Fibroblast of skin of right biceps (primary cell): ENCODE measurements at places on chromosomes 16 and 17.
A peak's percentile ranks its signal among the peaks of the same experiment; 100 is the strongest.

- DNase-seq = no peak
These were observed at the start of gene TMIGD1 for GRCh38 chr17:30333503-30334360. TSS of gene TMIGD1 (minus strand) at chr17:30334057. CDS start at chr17:30332133, 1,924 bp downstream.

- DNase-seq = no peak
These were observed 12.7 kb upstream of the IGFBP4 start for GRCh38 chr17:40430272-40431230.

GRCh38 chr16:5449901-5450300 is 352.3 kb upstream of the EEF2KMT start:
- DNase-seq = no peak

DNA sequence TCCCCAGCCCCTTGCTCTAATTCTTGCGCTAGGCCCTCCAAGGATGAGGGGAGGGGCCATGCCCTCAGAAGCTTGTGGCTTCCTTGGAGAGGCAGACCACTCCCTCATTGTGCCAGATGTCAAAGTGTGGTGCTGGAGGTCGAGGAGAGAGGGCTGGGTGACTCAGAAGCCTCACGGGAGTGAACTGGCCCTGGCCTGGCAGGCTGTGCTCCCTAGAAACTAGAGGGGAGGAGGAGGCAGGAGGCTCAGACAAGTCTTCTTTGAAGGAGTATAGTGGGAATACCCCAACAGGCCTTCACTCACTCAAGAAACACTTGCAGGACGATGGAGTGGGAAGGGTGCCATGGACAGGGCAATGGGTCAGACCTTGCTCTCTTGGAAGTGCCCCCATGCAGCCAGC is 18.5 kb downstream of the ANKRD40 start:
- DNase-seq = peak; percentile 35

DNA sequence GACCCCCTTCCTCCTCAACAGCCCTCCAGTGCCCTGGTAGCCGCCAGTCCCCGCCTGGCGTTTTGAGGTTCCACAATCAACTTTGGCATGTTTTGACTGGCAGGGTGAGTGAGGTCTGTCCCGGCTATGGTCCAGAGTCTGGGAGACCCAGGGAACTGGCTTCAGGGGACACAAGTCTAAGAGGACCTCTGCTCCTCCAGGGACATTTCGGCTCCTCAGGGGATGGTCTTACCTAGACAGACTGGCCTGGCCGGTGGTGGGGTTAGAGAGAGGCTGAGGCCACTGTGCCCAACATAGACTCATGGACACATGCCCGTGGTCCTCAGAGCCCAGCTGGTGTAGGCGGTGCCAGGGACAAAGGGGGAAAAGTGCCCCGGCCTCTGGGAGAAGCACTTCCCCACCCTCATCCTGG is 2.2 kb downstream of the TMC8 start:
- no peak for DNase-seq

- DNase-seq = no peak
These were observed 5.2 kb upstream of the PKMYT1 start for GRCh38 chr16:2985462-2985861.

DNA sequence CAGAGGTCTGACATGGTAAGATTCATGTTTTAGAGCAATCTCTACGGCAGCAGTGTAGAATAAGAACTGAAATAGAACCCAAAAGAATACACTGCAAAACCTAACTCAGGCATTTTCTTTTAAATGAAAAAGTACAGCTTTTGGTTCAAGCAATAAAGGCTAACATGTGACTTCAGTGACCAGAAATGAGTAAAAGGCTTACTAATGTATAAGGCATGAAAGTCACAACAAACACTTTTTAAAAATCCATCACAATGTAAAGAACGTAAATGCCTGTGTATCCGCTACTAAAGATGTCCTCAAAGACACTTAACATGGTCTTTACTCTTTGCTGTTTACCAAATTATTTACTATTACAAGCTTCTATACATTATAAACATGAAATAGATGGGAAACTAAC is 16.6 kb downstream of the KIAA0753 start:
- DNase-seq = peak; percentile 3

- DNase-seq = no peak
These were observed 59.6 kb upstream of the CIBAR2 start for GRCh38 chr16:85171759-85172454.

- peak; percentile 56 for DNase-seq
These were observed 20.2 kb upstream of the GSE1 start for GRCh38 chr16:85592700-85593493.

- peak; percentile 53 for DNase-seq
These were observed 77.0 kb downstream of the MRC2 start for GRCh38 chr17:62704381-62704971.

DNA sequence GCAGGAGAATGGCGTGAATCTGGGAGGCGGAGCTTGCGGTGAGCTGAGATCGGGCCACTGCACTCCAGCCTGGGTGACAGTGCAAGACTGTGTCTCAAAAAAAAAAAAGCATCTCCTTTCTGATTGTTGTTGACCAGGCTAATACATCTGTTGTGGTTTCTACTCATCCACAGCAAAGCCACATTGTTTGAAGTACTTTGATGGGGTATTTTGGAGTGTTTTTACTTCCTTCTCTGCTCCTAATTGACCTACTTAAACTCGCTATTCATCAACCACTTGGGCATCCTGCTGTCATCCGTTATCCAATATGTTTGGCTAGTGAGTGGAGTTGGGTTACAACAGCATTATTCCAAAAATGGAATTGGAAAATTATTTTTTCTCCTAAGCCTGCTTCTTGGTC is 3.5 kb upstream of the CDC27 start:
- DNase-seq = peak; percentile 28

DNA sequence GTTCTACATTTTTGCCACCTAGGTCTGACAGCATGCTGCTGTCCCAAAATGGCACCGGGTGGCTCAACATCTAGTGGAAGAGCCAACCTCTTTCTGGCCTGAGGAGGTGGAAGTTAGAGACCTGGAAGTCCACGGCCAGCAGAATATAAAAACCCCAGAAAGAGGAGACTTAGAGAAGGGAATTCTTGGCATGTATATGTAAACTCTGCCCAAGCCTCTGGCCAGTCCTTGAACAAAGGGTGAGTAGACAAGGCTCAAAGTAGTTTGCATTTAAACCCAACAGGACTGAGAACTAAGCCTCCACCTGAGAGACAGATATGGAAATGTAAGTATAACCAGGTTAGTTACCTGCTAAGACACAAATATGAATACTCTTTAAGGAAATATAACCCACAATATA is 210.3 kb downstream of the GRIN2A start:
- no peak for DNase-seq

GRCh38 chr16:9264067-9264466 is 172.6 kb downstream of the HAPSTR1 start:
- no peak for DNase-seq

GRCh38 chr16:74726716-74727115 is 26.1 kb upstream of the MLKL start:
- no peak for DNase-seq

GRCh38 chr17:57515662-57516211 is 229.4 kb downstream of the CCDC182 start:
- DNase-seq = no peak

DNA sequence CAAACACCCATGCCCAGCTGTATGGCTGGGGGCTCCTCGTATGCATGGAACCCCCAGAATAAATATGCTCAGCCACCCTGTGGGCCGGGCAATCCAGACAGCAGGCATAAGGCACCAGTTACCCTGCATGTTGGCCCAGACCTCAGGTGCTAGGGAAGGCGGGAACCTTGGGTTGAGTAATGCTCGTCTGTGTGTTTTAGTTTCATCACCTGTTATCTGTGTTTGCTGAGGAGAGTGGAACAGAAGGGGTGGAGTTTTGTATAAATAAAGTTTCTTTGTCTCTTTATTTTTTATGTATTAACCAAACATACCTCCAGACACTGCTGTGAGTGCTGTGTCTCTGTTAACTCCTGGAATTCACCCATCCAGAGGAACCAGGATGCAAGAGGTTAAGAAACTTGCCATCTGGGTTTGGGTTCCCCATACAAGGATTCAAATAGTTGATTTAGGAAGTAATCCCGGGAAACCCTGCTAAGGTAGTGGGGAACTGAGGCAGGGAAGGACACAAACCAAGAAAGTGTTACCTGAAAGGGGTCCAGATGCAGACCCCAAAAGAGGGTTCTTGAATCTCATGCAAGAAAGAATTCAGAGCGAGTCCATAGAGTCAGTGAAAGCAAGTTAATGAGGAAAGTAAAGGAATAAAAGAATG is 37.4 kb upstream of the IL21R start:
- DNase-seq = no peak

GRCh38 chr16:67396159-67397035 is 3.1 kb upstream of the TPPP3 start:
- peak; percentile 87 for DNase-seq

DNA sequence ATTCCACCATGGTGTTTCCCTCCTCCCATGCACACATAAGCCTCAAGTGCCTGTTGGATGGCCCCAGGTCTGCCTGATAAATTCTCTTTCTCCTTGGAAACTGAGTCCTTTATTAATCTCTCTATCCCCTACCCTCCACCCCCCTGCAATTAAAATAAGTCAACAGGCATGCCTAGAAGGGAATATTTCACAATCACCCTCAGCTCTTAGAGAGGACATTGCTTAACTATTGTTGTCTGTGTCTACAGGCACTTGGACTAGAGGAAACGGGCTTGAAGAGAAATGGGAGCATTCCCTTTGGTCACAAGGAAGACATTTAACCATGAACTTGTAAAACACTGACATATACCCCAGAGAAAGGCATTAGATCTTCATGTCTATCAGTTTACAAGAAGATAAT is 39.5 kb downstream of the RCVRN start:
- no peak for DNase-seq

- no peak for DNase-seq
These were observed 185.6 kb upstream of the CPHXL start for GRCh38 chr16:75911896-75912295.

DNA sequence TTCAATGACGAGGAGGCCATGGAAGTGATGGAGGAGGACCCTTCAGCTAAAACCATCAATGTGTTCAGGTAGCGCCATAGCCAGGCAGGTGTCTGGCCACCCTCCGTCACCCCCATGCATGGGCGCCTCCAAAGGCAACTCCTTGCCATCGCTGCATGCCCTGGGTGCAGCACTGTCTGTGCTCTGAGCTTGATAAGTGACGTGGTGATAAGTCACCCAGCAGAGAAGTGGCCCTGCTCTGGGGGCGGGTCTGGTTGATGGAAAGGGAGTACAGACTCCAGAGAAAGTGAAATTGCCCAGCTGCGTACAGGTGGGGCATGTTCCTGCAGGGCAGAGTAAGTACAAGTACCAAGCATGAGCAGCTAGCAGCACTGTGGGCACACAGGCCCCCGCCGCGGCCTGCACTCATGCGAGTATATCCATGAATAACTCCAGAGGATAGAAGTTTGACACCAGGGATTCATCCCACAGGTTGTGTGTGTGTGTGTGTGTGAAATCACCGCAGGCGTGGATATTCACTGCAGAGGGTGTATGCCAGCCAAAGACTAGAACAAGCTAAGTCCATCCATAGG is 13.1 kb downstream of the DNAI2 start:
- DNase-seq = no peak

GRCh38 chr16:29734786-29735185 is 11.0 kb downstream of the C16orf54 start:
- no peak for DNase-seq

GRCh38 chr16:346587-346986 is 5.9 kb downstream of the AXIN1 start:
- DNase-seq = peak; percentile 27

GRCh38 chr16:72856797-72857196 is 191.1 kb downstream of the ZFHX3 start:
- DNase-seq = no peak

DNA sequence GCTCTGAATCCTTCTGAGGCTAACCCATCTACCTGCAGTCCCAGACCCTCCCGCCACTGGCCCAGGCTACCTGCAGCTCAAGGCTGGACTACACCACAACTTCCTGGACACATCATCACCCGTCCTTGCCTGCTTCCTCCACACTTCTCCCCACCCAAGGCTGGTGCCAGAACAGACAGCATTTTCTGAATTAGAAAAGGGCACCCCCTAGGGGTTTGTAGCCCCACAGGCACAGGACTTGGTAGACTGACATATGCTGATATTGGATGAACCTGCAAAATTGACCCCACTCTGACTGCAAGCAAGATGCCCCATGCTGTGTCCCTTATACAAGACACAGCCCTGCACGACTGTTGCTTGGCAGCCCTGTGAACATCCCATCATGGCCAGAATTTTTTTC is 271.5 kb upstream of the C16orf82 start:
- DNase-seq = no peak

GRCh38 chr17:7084088-7084487 is 4.0 kb upstream of the CLEC10A start:
- DNase-seq = no peak

DNA sequence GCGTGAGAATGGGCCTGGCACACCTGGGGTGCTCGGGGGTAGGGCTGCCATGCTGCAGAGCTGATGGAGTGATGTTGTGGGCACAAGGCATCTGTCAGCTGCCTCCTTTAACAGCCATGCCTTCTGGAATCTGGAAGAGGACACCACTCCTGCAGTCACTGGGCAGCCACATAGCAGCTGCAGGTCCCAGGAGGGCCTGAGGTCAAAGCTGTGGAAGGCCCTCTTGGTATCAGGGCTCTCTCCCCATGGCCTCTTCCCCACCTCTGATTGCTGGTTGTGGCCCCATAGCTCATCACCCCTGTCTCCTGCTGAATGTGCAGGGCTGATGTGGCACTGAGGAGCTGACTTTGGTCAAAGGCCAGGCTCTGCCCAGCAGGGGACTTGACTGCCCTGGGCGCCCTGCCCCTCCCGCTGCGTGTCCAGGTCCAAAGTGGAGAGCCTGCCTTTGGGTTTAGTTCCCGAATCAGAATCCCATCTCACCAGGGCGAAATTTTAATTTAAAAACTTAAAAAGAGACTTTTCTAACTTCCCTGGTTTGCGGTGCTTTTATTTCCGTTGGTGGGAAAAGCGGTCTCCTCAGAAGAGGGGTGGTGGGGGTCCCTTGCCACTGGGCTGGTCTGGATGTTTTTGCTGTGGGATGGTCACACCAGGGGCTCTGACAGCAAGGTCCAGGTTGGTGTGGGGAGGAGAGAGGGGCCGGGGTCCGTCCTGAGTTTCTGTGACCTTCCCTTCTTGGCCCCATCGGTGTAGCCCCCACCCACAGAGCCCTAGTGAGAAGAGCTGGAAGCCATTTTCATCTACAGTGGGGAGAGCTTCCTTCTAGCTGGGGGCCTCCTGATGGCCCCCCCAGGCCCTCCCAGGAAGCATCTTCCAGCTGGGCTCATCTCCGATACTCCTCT is 5.9 kb downstream of the UBALD2 start:
- DNase-seq = no peak

DNA sequence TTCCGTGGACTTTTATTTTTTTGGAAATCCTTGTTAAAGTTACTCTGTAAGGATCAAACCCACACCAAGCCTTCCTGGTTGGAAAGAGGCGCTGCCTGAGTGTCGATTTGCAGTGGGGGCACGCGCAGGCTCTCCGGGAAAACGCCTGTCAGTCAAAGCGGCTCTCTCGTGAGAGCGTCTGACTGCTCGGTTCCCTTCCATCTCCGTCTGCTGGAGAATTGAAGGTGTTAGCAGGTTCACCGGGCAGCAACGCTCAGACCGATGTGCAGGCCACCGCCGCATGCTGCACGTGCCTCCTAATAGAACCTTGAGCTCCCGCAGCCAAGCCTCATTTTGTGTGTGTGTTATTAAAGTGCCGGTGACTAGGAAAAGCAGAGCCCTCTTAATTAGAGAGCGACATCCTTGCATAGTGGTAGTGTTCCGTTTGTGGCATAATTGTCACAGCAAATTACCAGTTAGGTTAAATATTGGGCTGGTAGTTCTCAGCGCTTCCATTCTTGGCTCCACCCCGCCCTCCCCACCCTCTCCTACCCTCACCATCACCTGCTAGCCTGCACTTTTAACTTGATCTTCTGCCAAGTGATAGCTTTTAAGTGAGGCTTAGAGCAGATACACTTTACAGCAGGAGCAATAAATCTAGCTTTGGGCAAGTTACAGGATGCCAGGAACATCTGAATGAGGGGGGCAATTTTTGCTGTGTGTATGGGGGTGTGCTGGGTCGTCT is 75.5 kb downstream of the RPA1 start:
- no peak for DNase-seq

GRCh38 chr17:50956750-50957523 is 90.8 kb upstream of the TOB1 start:
- DNase-seq = peak; percentile 59
